Activated naive CD4-positive, alpha-beta T cell (primary cell): ENCODE measurements at places on chromosomes 7 and 10.

- DNase-seq = no peak
These were observed 297.5 kb downstream of the CXCL12 start for GRCh38 chr10:44087403-44087802.

- no peak for DNase-seq
These were observed 299.1 kb downstream of the LHFPL3 start for GRCh38 chr7:104627516-104627915.

DNA sequence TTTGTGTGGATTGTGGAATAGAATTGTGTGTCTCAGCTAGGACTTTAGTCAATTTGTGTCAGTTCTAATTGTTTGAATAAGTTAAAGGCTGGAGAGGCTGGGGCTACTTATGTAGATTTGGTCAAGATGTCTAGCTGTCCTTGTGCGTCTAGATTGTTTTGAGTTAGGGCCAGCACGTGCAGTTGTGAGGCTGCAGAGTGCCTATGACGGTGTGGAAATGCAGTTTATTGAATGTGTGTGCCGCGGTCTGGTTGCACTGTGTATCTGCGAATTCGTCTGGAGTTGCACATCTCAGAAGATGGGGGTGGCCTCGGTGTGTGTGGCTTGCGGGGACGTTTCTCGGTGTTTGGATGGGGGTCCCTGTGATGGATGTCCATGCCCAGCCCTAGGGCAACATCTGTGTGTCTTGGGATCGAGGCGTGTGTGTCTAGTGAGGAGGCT is 10.2 kb downstream of the EMX2 start:
- DNase-seq = no peak

DNA sequence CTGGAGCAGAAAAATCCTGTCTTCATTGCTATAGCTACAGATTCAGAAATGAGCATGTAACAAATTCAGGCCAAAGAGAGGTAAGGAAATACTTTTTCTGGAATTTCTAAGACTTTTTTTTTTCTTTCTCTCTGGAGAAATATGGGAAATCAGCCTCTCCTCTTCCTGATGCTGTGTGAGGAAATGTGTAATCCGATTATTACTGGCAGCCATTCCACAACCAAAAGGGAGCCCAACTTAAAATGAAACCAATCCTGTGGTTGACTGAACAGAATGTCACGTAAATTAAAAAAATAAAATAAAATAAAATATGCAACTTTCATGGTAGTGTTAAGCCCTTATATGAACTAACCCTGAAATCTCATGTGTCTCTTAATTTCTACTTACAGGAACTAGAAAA is 10.7 kb upstream of the POT1 start:
- no peak for DNase-seq

DNA sequence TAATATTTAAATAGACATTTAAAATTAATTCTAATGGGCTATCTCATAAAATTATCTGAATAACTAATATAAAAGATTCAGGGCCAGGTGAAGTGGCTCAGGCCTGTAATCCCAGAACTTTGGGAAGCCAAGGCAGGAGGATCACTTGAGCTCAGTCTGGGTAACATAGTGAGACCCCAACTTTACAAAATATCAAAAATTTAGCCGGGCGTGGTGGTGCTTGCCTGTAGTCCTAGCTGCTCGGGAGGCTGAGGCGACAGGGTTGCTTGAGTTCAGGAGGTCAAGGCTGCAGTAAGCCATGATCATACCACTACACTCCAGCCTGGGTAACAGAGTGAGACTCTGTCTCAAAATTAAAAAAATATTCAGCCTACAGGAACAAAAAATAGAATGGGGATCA is 12.5 kb downstream of the NOBOX start:
- DNase-seq = no peak

- no peak for DNase-seq
These were observed 2.7 kb upstream of the MPP7 start for GRCh38 chr10:28305553-28305952.

DNA sequence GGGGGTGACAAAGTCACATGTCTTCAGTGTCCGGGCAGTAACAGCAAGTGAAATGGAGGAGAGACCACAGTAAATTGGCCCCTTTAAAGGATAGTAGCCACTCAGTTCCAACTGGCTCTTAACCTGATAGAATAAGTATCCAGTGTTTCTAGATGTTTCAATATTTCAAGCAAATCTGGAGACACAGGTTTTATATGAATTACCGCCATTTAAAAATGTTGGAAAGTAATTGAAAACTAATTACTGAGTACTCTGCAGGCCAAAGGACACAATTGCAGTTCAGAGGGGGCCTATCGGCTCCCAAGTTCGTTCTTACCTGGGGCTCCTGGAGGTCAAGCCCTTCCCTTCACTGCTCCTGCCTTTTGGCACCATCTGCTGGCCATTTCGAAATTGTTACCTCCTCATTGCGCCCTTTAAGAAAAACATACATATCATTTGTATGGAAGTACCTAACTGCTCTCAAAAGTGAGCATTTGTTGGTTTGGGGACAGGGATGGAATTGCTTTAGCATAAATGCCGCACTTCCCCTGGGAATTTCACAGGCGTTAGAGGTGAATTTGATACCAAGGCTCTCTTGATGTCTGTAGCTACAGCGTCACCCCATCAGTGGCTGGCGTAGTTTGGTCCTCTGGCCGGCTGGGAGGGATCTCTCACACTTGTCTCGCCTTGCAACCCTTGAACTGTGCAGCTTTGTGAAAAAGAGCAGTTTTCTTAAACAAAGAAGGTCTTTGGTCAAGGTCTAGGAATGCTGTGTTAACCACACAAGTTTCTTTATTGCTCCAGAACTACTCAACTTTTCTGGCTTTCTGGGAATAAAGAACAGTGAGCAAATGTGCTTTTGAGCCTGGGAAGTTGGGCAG is 220.0 kb downstream of the ARHGAP21 start:
- no peak for DNase-seq

DNA sequence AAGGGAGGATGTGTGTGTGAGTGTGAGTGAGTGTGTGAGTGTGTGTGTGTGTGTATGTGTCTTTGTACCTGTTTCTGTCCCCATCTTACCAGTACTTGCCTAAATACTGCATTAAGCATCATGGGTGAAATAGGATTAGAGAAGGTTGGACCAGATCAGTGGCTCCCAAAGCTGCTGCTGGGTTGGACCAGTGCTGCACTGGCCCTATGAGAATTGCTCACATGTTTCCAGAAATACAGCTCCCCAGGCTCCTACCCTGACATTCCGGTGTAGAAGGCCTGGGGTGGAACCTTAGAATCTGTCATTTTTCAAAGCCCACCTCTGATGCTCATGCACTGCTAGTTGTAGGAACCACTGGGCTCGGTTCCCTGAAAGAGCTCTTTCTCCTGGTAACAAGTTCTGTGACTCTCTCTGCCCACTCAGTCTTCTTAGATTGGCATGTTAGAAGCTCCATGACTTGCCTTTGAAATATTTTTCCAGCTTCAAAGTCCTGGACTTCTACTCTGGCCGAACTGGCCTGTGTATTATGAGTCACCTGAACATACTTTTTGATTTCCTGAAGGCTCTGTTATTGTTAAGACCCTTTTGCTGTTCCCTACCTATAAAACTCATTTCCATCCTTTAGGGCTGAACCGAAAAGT is 224.7 kb downstream of the CUX1 start:
- no peak for DNase-seq

DNA sequence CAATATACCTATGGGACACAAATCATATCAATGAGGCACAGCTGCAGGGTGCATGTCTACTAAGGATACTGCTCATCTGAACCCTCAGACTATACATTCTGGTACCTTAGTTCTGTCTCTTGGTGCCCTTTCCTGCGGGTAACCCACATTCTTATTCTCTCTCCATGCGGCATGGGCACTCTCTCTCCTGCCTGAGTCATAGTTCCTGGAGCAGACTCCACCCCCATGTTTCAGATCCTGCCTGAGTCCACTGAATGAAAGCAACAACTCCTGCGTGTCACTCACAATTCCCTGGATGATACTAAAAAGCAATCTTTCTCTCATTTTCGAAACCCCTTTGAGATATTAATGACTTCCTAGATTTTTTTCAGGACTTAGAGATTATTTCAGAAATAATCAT is 653.1 kb upstream of the C7orf33 start:
- no peak for DNase-seq

DNA sequence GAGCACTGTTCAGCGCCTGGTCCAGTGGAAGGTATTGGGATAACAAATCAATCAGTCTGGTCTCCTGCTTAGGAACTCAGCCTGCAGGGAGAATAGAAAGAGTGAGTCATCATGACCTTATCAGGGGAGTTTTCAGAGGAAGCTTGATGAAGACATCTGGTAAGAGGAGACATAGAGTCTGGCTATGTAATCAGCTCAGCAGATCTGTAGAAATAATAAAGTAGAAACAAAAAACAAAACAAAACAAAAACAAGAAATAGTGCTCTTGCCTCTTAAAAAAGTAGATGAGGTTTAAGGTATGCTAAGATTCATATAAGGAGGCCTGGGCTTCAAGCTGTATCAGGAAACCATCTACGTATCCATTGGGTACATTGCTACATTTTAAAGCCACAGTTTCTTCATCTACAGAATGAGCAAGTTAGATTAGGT is 14.4 kb downstream of the TAS2R41 start:
- DNase-seq = no peak

GRCh38 chr10:17290226-17290625 is 62.2 kb downstream of the VIM start:
- DNase-seq = no peak

DNA sequence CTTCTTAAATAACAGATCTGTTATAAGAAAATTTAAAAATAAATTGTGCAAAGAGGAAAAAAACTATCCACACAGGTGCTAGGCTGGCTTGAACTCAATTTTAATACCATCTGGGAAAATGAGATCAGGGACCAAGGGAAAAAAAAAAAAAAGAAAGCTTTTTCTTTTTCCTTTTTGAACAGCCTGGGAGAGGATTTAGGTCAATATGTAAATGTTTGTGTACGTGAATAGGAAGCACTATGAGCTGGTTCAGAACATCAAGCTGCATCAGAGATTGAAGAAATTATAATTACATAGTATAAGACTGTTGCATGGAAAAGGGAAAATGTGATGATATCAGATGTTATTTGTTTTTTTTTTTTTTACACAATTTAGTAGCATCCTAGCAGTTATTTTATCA is 548.0 kb downstream of the ARL4A start:
- DNase-seq = no peak

GRCh38 chr7:151410405-151411390 is 860 bp upstream of the WDR86 start:
- no peak for DNase-seq

GRCh38 chr10:2079603-2080078 is 342.3 kb upstream of the ADARB2 start:
- DNase-seq = no peak

- DNase-seq = no peak
These were observed 148.3 kb downstream of the EXOC4 start for GRCh38 chr7:133401225-133401624.

- no peak for DNase-seq
These were observed 31.3 kb upstream of the STOX1 start for GRCh38 chr10:68795886-68796532.

DNA sequence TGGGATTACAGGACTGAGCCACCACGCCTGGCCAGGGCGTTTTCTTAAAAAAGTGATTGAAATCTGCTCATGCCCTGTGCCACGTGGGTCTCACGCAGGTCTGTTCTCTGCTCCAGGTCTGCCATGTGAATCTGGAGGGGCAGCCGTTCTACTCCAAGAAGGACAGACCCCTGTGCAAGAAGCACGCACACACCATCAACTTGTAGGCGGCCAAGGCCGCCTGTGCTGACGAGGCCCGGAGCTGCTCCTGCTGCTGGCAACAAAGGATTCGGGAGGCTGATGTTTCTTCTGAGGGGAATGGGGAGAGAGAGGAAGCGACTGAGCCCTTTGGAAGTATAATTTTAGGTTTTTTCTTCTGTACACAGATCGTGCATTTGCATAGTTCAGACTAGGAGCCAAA is 23.6 kb upstream of the BMPR1A start:
- no peak for DNase-seq

DNA sequence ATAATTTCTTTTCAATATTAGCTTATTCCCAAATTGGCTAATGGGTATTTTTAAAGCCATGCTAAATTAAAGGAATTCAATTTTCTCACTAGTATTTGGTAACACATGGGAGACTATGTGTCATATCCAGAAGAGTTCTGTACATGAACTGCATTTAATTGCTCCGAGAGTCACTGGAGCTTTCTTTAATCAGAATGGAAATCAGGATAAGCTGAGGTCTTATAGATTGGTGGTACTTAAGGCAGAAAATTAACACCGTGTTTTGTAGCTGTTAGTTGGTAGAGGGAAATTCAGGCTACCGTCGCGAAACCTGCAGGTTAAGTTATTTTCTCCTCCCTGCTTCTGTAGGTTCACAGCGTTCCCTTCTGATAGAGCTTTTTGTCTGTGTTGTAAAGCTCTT is at the start of gene WEE2:
WEE2 (plus strand) TSS at position 3 of the 400 bp plus-strand sequence. CDS start 406 bp downstream, outside the sequence.
- DNase-seq = no peak

- no peak for DNase-seq
These were observed 46.6 kb upstream of the GRID1 start for GRCh38 chr10:86413046-86413728.

- no peak for DNase-seq
These were observed 220.1 kb downstream of the TNS3 start for GRCh38 chr7:47361746-47362215.

GRCh38 chr7:12646139-12646538 is 41.3 kb upstream of the ARL4A start:
- no peak for DNase-seq

DNA sequence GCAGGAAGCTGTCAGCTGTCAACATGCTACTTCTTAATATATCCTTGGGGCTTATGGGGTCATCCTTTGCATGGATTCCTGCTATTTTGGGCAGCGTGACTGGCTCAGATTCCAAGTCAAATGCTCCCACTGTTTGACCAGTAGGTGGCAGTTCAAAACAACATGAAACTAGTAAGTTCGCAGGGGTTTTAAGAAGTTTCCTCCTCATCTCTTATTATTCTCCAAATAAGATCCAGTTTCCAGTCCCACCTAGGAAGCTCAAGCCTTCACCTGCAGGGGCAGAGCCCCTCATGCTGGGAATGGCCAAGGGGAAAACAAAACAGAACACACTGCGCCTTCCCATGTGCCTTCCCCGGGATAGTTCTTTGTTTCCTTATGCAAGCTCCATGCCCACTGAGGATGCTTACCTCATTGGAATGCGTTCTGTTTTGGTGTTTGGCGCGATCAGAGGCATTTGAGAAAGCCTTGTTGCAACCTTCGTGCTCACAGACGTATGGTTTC is 259.8 kb downstream of the GLI3 start:
- no peak for DNase-seq

- no peak for DNase-seq
These were observed 19.8 kb upstream of the NXPH1 start for GRCh38 chr7:8413600-8413999.

DNA sequence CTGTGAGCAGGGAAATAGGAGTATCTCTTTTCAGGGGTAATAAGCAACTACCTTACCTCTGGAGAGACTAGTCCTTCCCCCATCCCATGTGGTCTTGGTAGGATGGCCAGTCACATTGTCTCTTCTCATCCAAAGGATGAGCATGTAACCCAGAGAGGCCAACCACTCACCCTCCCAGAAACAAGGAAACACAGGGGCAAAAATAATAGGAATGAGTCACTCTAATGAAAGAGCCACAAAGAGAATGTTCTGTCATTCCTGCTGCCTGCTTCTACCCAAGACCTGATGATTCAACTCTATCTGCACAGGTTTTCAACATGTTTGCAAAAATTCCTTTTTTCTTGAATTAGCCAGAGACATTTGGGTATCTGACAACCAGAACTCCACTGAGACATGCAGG is 99.3 kb upstream of the NFE2L3 start:
- no peak for DNase-seq

GRCh38 chr7:119105381-119105780 is 880.9 kb downstream of the ANKRD7 start:
- no peak for DNase-seq

GRCh38 chr7:46195934-46196333 is 274.9 kb upstream of the IGFBP3 start:
- no peak for DNase-seq

GRCh38 chr7:43631559-43631958 is 48.7 kb downstream of the STK17A start:
- DNase-seq = no peak
